AG09319 (cell line): ENCODE measurements at places on chromosomes 16 and 17.
A peak's percentile ranks its signal among the peaks of the same experiment; 100 is the strongest.

DNA sequence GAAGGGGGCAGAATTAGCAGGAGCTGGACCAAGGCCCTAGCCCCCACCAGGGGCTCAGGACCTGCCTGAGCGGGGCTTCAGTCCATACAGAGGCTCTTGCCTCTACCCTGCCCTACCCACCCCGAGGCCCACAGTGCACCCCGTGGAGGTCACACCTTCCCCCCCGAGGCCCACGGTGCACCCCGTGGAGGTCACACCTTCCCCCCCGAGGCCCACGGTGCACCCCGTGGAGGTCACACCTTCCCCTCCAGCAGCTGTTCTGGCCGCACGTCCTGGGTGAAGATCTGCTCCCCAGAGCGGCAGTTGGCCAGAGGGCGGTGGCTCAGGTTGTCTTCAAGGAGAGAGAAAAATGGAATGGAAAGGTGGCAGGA, 11.4 kb downstream of the CASKIN2 start:
- DNase-seq: no peak

GRCh38 chr17:50945779-50946222, 79.6 kb upstream of the TOB1 start:
- no peak for DNase-seq

- no peak for DNase-seq
Measured at GRCh38 chr17:80352991-80353665, 61.8 kb upstream of the ENDOV start.

DNA sequence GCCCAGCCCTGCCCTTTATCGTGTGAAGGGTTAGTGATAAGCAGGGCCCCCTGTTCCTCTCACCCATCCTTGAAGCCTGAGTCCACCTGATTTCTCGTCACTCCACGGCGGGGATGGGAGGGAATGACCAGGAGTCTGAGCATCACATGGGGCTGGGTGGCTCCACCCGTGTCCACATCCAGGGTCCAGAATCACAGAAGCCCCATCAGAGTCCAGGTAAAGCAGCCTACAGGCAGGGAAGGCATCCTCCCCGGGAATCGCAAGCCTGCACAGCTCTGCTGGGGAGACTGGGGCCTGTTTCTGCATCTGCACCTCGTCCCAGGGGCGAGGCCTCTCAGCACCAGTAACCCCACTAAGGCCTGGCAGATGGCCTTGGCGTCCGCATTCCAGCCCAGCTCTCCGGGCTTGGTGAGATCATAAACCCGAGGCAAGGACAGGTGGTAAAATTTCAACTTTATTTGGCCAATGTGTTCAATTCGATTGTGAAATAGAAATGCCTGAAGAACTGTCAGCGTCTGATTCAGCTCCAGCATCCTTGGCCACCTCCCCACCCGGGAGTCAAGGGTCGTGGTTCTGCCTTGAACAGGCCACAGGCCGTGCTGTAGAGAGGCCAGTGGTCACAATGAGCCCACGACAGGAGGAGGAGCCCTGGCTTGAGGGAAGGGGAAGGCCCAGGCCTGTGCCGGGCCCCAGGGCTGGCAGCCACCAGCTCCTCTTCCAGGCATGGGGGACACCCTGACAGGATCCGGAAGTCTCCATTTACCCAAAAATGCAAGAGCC, 8.1 kb upstream of the PPP1R27 start:
- DNase-seq: no peak

DNA sequence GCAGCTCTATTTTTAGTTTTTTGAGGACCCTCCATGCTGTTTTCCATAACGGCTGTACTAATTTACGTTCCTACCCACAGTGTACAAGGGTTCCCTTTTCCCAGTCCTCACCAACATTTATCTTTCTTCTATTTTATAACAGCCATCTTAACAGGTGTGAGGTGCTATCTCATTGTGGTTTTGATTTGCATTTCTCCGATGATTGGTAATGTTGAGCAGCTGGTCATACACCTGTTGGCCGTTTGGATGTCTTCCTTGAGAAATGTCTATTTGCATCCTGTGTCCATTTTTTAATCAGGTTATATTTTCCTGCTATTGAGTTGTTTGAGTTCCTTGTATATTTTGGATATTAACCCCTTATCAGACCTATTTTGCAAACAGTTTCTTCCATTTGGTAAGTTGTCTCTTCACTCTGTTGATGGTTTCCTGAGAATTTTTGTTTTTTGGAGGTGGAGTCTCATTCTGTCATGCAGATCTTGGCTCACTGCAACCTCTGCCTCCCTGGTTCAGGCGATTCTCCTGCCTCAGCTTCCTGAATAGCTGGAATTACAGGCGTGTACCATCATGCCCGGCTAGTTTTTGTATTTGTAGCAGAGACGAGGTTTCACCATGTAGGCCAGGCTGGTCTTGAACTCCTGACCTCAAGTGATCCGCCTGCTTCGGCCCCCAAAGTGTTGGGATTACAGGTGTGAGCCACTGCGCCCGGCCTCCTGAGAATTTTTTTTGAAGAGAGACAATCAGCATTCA, 279.6 kb downstream of the SNX29 start:
- DNase-seq: no peak

DNA sequence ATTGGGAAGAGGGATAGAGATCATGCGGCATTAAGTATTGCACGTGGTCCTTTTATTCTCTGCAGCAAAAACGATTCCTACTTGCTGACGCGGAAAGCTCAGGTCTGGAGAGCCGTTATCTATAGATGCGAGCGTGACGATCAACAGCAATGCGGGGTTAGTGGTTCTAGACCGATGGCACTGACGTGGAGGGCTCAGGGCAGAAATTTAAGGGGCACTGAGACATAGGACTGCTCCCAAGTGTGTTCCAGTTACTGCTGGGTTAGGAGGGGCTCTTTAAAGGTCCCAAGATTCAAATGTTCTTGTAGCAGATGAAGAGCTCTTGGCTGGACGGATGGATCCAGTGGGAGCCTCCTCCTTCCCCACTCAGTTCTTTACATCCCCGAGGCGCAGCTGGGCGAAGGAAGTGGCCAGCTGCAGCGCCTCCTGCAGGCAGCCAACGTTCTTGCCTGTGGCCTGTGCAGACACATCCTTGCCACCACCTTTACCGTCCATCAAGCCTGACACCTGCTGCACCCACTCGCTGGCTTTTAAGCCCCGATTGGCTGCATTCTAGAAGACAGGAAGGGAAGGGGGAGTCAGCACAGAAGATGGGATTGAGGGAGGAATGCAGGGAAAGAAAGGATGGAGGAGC, 732 bp upstream of the EXOSC6 start:
- DNase-seq: no peak

GRCh38 chr16:15960124-15960971, 10.9 kb downstream of the ABCC1 start:
- no peak for DNase-seq

DNA sequence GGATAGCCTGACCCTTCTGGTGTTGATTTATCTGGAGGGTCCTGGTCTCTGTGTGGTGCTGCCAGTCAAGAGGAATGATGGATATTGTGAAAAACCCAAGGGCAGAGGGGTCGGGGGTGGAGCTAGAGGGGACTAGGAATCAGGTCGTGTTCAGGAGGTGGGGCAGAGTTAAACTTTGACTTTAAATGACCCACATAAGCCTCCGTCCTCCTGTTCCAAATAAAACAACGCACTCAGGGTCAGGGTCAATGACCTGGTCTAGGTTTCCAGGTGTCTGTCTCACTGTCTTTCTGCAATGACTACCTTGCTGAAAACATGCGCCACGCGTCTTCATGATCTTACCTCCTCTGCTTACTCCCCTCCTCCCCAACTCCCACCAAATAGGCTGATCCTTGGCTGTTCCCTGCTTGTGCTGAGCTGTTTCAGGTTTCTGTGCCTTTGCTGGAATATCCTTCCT, 14.7 kb downstream of the AOC3 start:
- DNase-seq: no peak

DNA sequence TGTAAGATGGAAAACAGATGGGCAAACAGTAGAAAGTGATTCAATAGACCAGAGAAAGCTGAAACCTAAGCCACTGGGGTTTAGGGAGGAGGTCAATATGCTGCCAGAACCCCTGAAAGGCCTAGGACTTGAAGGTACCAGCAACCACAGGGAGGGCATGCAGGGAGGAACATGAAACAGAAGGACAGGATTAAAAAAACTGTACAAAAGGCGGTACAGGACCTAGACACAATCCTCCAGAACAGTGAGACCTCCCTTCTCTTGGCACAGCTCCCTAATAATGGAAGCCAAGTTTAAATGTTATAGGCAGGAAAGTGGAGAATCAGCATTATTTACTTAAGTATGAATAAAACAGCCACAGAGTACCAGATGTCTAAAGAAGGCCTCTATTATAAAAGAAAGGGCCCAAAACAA, 105.5 kb downstream of the SPAG9 start:
- peak; percentile 72 for DNase-seq

DNA sequence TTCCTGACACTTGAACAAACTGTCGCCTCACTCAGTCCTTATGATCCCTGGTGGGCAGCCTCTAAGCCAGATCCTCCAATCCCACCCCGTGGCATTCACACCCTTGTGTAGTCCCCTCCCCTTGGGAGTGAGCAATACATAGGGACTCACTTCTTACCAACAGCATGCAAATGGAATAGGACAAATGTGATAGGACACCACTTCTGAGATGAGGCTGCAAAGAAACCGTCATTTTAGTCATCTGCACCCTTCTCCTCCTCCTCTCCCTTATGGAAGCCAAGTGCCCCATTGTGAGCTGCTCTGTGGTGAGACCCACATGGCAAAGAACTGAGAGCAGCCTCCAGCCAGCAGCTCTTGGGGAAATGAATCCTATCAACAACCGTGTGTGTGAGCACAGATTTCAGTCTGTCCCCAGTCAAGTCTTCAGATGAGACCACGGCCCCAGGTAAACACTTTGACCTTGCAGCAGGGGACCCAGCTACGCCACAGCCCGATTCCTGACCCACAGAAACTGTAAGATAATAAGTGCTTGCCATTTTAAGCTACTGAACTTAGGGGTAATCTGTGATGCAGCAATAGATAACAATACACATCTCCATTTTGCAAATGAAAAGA, 46.9 kb downstream of the ZFHX3 start:
- no peak for DNase-seq

DNA sequence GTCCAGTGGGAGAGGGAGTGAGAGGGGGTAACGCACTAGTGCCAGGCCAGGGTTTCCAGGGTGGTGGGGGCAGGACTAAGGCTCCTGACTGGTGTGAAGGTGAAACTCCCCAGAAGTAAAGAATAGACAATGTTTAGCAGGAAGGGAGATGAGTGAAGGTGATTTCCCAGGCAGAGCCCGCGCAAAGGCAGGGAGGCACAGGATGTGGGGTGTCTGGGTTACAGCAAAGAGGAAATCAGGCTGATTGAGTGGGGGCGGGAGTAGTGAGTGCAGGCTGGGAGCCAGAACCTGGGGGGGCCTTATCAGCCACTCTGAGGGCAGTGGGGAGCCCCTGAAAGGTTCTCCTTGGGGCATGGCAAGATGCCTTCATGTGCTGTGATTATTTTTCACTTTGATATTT, 167.5 kb downstream of the UTP18 start:
- DNase-seq: no peak

DNA sequence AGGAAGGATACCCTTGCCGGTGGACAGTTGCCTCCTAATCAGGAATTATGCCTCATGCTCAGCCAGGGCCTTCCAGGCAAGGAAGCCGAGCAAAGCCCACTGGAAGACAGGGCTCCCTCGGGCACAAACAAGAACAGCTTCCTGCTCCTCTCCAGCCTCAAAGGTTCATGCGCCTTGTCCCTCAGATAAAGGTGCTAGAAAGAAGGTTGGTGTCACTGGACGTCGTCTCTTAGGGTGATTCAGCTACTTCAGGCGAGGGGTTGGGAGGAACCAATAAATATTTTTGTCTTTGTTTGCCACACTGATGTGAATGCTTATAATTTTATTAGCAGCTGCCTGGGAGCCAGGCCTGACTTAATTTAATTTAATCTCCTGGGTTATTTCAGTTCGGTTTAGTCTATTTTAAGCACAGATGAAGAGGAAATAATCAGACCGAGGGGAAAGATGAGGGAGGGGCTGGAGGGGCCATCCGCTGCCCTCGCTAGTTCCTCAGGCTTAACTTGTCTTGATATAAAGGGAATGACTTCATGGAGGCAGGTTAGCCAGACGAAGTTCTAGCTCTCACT, 171.8 kb upstream of the CACNG5 start:
- DNase-seq: no peak

DNA sequence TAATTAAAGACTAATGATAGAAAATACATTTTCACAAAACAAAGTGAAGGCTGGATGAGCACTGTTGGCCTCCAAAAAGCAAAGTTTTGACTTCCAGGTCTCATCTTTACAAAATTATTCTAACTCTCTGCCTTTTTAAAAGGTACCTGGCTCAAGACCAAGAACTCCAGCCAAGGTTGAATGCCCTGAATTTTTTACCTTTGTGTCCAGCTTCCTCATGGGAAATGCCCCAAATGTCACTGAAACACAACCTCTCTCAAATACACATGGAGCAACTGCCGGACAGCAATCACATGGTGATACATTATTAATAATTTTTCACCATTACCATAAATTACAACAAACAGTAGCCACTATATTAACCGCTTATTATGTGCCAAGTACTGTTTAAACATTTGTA, 32.2 kb downstream of the ADAMTS18 start:
- no peak for DNase-seq

DNA sequence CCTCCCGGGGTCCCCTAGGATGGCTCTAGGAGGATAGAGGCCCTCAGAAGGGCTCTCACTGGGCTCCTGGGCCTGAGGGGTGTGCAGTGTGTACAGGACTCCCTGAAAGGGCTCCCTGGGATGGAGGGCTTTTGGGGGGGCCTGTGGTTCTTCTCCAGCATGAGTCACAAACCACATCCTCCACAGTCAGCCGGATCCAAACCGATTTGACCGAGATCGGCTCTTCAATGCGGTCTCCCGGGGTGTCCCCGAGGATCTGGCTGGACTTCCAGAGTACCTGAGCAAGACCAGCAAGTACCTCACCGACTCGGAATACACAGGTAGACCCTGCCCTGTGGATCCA, 4.5 kb downstream of the TRPV2 start:
- no peak for DNase-seq

GRCh38 chr16:68470461-68471150, 22.3 kb upstream of the SMPD3 start:
- no peak for DNase-seq

GRCh38 chr17:20158580-20158979, 149.4 kb downstream of the SPECC1 start:
- no peak for DNase-seq

DNA sequence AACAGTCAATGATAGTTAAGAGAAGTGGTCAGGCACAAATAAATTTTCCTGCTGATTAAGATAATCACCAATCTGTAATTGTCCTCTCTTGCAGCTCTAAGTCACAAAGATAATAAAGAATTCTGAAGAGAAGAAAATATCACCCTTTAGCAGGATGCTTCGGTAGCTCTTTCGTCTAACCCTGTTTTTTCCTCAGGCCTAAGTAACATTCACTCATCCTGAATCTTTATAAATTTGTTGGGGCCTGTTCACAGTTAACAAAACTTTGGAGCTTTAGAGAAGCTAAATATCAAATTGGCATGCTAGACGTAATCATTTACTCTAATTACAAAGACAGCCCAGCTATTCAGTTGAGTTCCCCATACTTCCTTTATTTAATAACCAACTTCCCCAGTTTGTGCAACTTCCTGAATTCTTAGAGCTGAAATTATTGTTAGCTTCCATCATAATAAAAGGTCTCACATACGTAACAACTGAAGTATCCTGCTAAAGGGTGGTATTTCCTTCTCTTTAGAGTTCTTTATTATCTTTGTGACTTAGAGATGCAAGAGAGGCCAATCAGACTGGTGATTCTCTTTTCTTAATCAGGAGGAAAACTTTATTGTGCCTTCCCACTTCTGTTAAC, 118.6 kb downstream of the TANGO6 start:
- DNase-seq: no peak

GRCh38 chr17:32958418-32958817, 30.5 kb downstream of the TMEM98 start:
- DNase-seq: peak; percentile 72

- no peak for DNase-seq
Measured at GRCh38 chr17:9356488-9356911, 219.1 kb downstream of the STX8 start.
